ENCODE measurements at places on chromosomes 4 and X. TPM values are rescaled to one million over a fixed set of nuclear protein-coding genes. Genes with fewer than 3 reads are reported as not detected.

Gene SLC10A3
- 25.4 TPM for total RNA-seq

GRCh38 chr4:145168581-145169187, 11.7 kb downstream of the OTUD4 start:
- DNase-seq, result no peak
- no peaks in the 10 kb centered on the region for H3K27me3 ChIP-seq
- no peaks in the 10 kb centered on the region for H3K4me1 ChIP-seq
- H3K27ac ChIP-seq, result no peak overlapping the region
- no peak overlapping the region for H3K4me3 ChIP-seq

- no peak for DNase-seq
- H3K36me3 ChIP-seq, result no peaks in the 10 kb centered on the region
- H3K27ac ChIP-seq, result no peak overlapping the region
- no peaks in the 10 kb centered on the region for H3K4me1 ChIP-seq
Measured at GRCh38 chrX:30568136-30568535, 9.4 kb downstream of the TASL start.

- no peaks in the 10 kb centered on the region for H3K4me1 ChIP-seq
- no peaks in the 10 kb centered on the region for H3K36me3 ChIP-seq
- H3K27me3 ChIP-seq, result no peaks in the 10 kb centered on the region
- H3K4me3 ChIP-seq, result no peak overlapping the region
Measured at GRCh38 chr4:140595065-140595464, 26.3 kb upstream of the UCP1 start.

- no peaks in the 10 kb centered on the region for H3K4me1 ChIP-seq
- no peaks in the 10 kb centered on the region for H3K27me3 ChIP-seq
- H3K36me3 ChIP-seq, result no peaks in the 10 kb centered on the region
- no peak overlapping the region for H3K27ac ChIP-seq
- no peak for DNase-seq
Measured at GRCh38 chrX:40880712-40881111, 145.4 kb upstream of the MED14 start.

DNA sequence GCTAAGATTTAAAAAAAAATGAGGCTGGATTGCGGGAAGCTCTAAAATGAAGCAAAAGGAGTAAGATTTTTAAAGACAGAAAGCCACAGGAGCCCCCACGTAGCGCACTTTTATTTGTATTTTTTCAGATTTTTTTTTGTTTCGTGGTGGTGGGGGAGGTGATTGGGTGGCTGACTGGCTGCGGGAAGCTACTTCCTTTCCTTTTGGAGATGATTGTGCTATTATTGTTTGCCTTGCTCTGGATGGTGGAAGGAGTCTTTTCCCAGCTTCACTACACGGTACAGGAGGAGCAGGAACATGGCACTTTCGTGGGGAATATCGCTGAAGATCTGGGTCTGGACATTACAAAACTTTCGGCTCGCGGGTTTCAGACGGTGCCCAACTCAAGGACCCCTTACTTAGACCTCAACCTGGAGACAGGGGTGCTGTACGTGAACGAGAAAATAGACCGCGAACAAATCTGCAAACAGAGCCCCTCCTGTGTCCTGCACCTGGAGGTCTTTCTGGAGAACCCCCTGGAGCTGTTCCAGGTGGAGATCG, 908 bp downstream of the PCDH10 start:
- no peaks in the 10 kb centered on the region for H3K36me3 ChIP-seq
- no peak overlapping the region for H3K27ac ChIP-seq
- peaks cover 19% of the 10 kb centered on the region for H3K4me1 ChIP-seq
- no peak for DNase-seq
- H3K27me3 ChIP-seq, result peaks cover 24% of the 10 kb centered on the region

Gene TGIF2LX
- not detected for total RNA-seq

GRCh38 chr4:108045687-108046024, 56.0 kb downstream of the HADH start:
- no peaks in the 10 kb centered on the region for H3K27me3 ChIP-seq
- peak; percentile 41 for DNase-seq
- H3K4me1 ChIP-seq, result peaks cover 8% of the 10 kb centered on the region
- no peak overlapping the region for H3K4me3 ChIP-seq
- no peak overlapping the region for H3K27ac ChIP-seq
- H3K36me3 ChIP-seq, result no peaks in the 10 kb centered on the region

DNA sequence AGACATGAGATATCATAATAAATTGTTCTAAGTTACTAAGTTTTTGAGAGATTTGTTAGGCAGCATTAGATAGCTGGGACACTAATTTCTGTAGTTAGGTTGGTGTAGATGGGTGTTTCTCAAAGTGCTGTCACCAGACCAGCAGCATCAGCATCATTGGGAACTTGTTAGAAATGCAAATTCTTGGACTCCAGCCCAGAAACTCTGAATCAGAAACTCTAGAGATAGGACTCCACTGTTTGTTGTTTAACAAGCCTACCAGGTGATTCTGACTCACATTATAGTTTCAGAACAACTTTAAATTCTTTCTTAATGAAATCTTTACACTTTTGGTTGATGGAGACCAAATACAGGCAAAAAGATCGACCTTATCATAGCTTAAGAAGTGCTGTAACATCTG, 173.7 kb downstream of the PABPC4L start:
- H3K27me3 ChIP-seq, result no peaks in the 10 kb centered on the region
- no peak for DNase-seq
- H3K36me3 ChIP-seq, result no peaks in the 10 kb centered on the region

DNA sequence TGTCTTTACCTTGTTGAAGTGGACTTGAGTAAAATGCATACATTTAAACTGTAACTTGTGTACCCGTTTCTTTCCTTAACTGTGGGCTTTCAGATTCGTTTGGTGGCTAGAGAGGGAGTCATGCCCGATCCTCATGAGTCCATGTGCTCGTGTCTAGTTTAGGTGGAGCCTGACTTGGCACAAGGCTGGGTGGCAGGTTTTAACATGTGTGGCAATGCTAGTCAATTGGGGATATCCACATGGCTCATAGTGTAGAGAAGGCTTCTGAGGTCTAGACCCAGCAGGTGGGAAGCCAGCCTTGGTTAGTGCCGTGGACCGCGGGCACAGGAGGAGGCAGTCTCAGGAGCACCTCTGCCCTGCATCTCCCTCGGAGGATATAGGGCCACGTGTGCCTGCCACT, 48.5 kb upstream of the CLCN4 start:
- H3K27me3 ChIP-seq, result no peaks in the 10 kb centered on the region
- H3K36me3 ChIP-seq, result no peaks in the 10 kb centered on the region

- H3K4me3 ChIP-seq, result peak overlapping the region; percentile 64
- H3K27ac ChIP-seq, result peak overlapping the region; percentile 88
- no peak for DNase-seq
- H3K27me3 ChIP-seq, result no peaks in the 10 kb centered on the region
Measured at GRCh38 chr4:139084804-139085093, 69.2 kb downstream of the NOCT start.

- no peak for DNase-seq
- H3K4me1 ChIP-seq, result no peaks in the 10 kb centered on the region
- H3K27ac ChIP-seq, result no peak overlapping the region
- H3K27me3 ChIP-seq, result no peaks in the 10 kb centered on the region
- H3K4me3 ChIP-seq, result no peak overlapping the region
Measured at GRCh38 chr4:186953599-186954260, 230.1 kb upstream of the FAT1 start.

DNA sequence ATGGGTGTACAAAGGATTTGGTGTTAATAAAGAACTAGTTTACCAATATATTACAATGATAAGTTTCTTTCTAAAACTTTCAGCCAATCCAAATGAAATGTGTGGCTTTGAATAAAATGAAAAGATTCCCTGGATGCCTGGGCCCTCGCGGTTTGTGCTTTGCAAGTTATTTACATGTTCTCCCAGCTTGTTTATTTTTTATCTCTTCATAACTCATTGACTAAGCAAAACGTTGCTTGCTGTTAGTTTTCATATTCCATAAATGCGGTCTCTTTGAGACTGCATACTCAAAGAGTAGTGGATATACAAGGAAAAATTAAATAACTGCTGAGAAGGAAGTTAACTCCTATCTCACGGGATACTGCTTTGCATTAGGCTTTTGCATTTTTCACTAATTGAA, 26.0 kb downstream of the FHDC1 start:
- H3K4me1 ChIP-seq, result no peaks in the 10 kb centered on the region
- no peak overlapping the region for H3K27ac ChIP-seq
- H3K27me3 ChIP-seq, result no peaks in the 10 kb centered on the region
- H3K36me3 ChIP-seq, result no peaks in the 10 kb centered on the region
- no peak overlapping the region for H3K4me3 ChIP-seq

GRCh38 chr4:848307-848691, 22.4 kb upstream of the CPLX1 start:
- no peaks in the 10 kb centered on the region for H3K36me3 ChIP-seq
- H3K27ac ChIP-seq, result no peak overlapping the region
- no peaks in the 10 kb centered on the region for H3K4me1 ChIP-seq
- no peak overlapping the region for H3K4me3 ChIP-seq

Gene BRS3
- not detected for total RNA-seq

DNA sequence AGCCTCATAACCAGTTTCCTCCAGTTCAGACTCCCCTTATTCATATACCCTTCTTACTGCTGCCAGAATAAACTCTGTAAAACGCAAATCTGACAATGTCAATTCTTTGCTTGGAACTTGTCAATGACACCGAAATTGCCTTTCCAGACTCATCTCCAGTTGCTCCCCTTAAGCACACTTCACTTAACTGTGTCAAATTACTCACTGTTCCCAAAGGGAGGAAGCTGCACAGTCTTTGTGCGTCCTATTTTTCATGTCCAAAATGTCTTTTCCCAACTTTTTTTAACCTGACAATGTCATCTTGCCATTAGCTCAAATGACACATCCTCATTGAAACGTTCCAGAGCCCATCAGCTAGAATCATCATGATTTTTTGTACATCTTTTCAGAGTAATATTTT, 867.3 kb downstream of the RPA4 start:
- H3K4me3 ChIP-seq, result no peak overlapping the region
- no peaks in the 10 kb centered on the region for H3K27me3 ChIP-seq
- H3K27ac ChIP-seq, result no peak overlapping the region
- no peak for DNase-seq

DNA sequence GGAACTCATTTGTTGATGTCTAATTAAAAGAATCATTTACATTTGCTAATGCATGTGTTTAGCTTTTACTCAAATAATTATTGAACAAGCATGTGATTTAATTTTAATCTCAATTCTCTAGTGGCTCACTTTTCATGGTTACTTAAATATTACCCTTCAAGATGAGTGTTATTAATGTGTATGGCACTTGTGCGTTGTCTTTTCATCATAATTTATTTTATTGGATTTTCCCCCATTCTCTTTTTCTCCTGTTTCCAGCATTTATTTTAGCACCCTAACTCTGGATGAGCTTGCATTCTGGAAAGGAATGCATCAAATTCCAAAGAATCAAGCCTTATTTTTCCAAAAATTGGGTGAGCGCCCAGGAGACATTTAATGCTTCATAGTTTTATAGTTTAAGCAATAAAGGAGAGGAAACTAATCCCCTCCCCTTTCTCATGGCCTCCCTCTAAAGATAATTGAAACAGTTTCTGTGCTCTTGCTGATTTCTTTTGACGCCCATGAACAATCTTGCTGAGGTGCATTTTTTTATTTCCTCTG, 191.1 kb upstream of the FAT4 start:
- no peak for DNase-seq
- no peak overlapping the region for H3K4me3 ChIP-seq

GRCh38 chr4:40421839-40422708, 86.9 kb downstream of the CHRNA9 start:
- no peaks in the 10 kb centered on the region for H3K36me3 ChIP-seq
- no peak for DNase-seq
- H3K4me1 ChIP-seq, result no peaks in the 10 kb centered on the region

Gene CDX4
- total RNA-seq, result not detected

DNA sequence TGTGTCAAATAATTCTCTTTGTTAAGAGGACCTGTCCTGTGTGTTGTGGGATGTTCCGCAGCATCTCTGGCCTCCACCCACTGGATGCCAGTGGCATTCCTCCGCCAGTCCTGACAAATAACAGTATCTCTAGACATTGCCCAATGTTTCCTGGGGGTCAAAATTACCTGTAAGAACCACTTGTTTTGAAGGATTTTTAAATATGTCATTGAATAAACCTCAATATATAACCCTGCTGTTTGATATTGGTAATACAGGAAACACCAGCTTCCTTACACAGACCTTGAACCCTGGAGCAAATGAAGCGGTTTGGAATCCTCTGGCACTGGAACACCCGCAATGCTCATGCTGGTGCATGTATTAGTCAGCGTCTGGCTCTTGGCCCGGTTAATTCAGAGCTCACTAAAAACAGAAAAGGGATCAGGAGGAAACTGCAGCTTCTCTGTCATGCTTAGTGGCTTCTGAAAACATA, 101.3 kb downstream of the TBL1X start:
- no peaks in the 10 kb centered on the region for H3K36me3 ChIP-seq
- DNase-seq, result peak; percentile 67
- H3K4me3 ChIP-seq, result no peak overlapping the region
- peak overlapping the region; percentile 8 for H3K27ac ChIP-seq

Gene WDR45
- total RNA-seq, result 75.6 TPM

GRCh38 chr4:43399726-43400125, 507.2 kb downstream of the GRXCR1 start:
- H3K27ac ChIP-seq, result no peak overlapping the region
- DNase-seq, result no peak
- no peaks in the 10 kb centered on the region for H3K36me3 ChIP-seq
- H3K4me1 ChIP-seq, result no peaks in the 10 kb centered on the region

GRCh38 chr4:98262431-98262830, 1.2 kb downstream of the RAP1GDS1 start:
- peak overlapping the region; percentile 90 for H3K27ac ChIP-seq
- no peaks in the 10 kb centered on the region for H3K4me1 ChIP-seq
- DNase-seq, result no peak
- H3K36me3 ChIP-seq, result no peaks in the 10 kb centered on the region
- H3K4me3 ChIP-seq, result peak overlapping the region; percentile 78
- no peaks in the 10 kb centered on the region for H3K27me3 ChIP-seq

- H3K4me3 ChIP-seq, result no peak overlapping the region
- no peaks in the 10 kb centered on the region for H3K27me3 ChIP-seq
- H3K36me3 ChIP-seq, result no peaks in the 10 kb centered on the region
- no peaks in the 10 kb centered on the region for H3K4me1 ChIP-seq
Measured at GRCh38 chr4:132227151-132227856, 921.8 kb upstream of the PCDH10 start.

GRCh38 chr4:72136429-72136828, 104.6 kb downstream of the NPFFR2 start:
- H3K36me3 ChIP-seq, result no peaks in the 10 kb centered on the region
- H3K27me3 ChIP-seq, result no peaks in the 10 kb centered on the region
- no peak overlapping the region for H3K4me3 ChIP-seq
- H3K4me1 ChIP-seq, result no peaks in the 10 kb centered on the region

GRCh38 chr4:112895811-112896608, 153.4 kb upstream of the ANK2 start:
- no peaks in the 10 kb centered on the region for H3K36me3 ChIP-seq
- no peaks in the 10 kb centered on the region for H3K27me3 ChIP-seq
- no peak for DNase-seq
- H3K4me1 ChIP-seq, result peaks cover 3% of the 10 kb centered on the region

DNA sequence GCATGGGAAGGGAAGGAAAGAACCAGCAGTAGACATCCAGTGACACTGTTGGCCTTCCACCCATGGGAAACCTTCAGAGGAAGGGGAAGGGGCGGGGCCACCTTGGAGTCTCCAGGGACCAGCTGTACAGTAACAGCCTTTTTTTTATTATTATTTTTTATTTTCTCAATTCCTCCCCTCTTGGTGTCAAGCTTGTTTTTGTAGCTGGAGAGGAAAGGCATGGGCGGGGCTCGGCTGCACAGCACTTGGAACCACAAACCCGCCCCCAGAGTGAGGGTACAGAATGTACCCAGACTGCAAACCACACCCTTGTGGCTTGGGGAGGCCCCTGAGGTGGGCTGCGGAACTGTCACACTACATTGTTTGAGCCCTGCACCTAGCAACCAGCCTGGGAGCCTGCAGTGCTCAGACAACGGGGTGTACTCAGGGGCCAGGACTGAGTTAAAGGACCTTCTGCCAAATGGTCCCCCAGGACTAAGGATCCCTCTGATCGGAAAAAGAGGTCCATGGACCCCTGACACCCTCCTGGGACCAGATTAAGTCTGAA, 45.7 kb downstream of the PRPS1 start:
- H3K4me3 ChIP-seq, result no peak overlapping the region
- no peaks in the 10 kb centered on the region for H3K36me3 ChIP-seq
- DNase-seq, result peak; percentile 77
- H3K27me3 ChIP-seq, result no peaks in the 10 kb centered on the region
- H3K4me1 ChIP-seq, result peaks cover 6% of the 10 kb centered on the region
